ENCODE measurements at places on chromosomes 16 and 17.

DNA sequence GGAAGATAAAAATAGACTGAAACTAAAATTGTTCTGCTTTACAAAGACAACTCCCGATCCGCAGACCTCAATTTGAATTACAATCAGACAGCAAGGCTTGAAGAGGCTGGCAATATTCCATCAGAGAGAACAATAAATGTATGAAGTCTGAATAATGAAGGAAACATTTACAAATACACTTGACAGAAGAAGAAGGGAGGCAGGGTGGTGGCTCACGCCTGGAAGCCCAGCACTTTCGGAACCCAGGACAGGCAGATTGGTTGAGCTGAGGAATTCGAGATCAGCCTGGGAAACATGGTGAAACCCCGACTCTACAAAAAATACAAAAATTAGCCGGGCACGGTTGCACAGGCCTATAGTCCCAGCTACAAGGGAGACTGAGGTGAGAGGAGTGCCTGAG, 14.6 kb downstream of the ODF4 start:
- no peak for DNase-seq

GRCh38 chr16:77062878-77063675, 127.9 kb upstream of the MON1B start:
- DNase-seq, result no peak

DNA sequence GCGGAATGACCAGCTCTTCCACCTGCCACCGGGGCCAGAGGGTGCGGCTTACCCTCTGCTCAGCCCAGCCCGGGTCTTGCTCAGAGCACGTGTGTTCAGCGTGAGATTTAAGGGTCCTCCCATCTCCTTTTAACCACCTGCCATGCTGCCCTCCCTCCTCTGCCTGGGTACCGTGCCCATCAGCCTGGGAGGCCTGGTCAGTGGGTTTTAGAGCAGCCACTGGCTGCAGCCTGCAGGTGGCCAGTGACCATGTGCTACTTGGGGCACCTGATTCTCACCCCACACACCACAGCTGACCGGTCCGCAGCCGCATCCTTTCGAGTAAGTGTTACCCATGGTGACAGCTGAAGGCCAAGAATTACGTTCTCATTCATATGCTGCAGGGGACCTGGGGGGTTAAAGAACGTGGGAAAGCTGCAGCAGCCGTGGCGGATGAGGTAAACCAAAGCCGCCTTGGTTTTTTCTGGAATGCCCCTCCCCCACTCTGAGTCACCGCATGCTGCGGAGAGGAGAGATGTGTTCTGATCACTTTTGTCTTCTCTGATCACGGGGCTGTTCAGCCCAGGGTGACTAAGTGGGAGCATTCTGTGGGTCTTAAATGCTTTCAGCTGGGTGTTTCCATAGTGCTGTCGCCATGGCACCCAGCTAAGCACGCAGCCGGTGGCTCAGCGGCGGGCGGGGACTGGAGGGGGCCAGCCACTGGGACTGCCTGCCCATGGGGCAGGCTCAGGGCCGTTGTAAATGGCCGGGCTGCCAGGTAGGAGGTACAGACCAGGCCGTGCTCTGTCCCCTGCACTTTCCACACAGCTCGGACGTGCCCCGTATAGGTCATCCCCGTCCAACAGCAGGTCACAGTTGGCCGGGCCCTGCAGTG, 59.8 kb downstream of the BAIAP2 start:
- DNase-seq, result peak; percentile 98

- peak; percentile 68 for DNase-seq
Observed at GRCh38 chr16:20904507-20905081, 4.0 kb downstream of the LYRM1 start.

- DNase-seq, result no peak
Observed at GRCh38 chr17:82440469-82440981, 10.0 kb downstream of the CYBC1 start.

DNA sequence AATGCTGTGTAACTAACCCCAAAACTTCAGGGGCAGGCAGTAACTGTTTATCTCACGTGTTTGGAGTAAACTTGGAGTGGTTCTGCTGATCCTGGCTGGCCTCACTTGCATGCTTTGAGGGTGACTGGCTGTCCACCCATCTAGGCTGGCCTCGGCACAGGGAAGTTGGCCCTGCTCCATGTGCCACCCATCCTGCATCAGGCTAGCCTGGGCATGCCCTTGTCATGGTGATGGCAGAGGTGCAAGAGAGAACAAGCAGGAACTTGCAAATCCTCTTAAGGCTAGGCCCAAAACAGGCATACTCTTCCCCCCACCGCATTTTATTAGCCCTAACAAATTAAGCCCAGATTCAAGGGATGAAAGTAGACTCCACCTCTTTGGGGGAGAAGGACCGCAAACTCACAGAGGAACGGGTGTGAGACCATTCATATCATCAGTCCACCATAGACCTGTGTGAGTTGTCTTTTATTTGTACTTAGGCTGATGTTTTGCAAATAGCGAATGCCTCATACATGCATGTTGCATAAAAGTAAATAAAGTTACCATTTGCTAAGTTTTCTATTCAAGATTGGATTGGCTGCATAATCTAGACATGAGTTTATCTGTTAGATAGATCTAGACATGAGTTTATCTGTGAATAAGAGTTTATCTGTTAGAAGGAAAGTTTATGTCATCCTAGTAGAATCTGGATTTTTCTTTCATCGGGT, 221.0 kb downstream of the CCDC182 start:
- DNase-seq, result peak; percentile 38

DNA sequence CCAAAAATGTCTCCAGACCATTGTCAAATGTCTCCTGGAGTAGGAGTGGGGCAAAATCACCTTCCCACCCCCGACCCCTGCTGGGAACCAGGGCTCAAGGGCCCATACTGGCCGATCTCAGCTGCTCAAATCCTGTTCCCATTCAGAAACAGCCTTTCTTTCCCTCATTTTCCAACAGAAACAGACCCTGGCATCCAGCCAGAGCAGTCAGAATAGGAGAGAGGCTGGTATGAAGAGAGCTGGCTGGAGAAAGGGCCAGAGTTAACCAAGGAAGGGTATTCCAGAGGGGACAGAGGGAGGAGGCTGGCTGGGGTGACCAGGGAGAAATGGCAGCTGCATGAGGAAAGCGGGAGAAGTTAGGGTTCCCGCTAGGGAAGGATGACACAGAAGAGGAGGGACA, 199.1 kb downstream of the XYLT1 start:
- no peak for DNase-seq

- no peak for DNase-seq
Observed at GRCh38 chr17:36922175-36922574, 15.1 kb upstream of the LHX1 start.

DNA sequence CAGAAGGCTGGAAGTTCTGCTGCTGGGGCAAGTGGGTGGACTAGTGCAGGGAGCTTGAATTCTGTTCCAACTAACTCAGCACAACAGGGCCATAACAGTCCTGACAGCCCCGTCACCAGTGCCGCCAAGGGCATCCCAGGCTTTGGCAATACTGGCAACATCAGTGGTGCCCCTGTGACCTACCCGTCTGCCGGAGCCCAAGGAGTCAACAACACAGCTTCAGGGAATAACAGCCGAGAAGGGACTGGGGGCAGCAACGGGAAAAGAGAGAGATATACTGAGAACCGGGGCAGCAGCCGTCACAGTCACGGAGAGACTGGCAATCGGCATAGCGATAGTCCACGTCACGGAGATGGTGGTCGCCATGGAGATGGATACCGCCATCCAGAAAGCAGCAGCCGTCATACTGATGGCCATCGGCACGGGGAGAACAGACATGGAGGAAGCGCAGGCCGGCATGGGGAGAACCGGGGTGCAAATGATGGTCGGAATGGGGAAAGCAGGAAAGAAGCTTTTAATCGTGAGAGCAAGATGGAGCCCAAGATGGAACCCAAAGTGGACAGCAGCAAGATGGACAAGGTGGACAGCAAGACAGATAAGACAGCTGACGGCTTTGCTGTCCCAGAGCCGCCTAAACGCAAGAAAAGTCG, 9.4 kb upstream of the PSMC5 start:
- no peak for DNase-seq

GRCh38 chr16:57867000-57867561, 64.8 kb upstream of the KIFC3 start:
- no peak for DNase-seq

- no peak for DNase-seq
Observed at GRCh38 chr17:8117367-8117979, 841 bp downstream of the ALOXE3 start.

GRCh38 chr17:16352667-16353316, 477 bp downstream of the CENPV start:
- DNase-seq, result no peak

- peak; percentile 72 for DNase-seq
Observed at GRCh38 chr16:67966549-67967182, 1.8 kb downstream of the SLC12A4 start.

DNA sequence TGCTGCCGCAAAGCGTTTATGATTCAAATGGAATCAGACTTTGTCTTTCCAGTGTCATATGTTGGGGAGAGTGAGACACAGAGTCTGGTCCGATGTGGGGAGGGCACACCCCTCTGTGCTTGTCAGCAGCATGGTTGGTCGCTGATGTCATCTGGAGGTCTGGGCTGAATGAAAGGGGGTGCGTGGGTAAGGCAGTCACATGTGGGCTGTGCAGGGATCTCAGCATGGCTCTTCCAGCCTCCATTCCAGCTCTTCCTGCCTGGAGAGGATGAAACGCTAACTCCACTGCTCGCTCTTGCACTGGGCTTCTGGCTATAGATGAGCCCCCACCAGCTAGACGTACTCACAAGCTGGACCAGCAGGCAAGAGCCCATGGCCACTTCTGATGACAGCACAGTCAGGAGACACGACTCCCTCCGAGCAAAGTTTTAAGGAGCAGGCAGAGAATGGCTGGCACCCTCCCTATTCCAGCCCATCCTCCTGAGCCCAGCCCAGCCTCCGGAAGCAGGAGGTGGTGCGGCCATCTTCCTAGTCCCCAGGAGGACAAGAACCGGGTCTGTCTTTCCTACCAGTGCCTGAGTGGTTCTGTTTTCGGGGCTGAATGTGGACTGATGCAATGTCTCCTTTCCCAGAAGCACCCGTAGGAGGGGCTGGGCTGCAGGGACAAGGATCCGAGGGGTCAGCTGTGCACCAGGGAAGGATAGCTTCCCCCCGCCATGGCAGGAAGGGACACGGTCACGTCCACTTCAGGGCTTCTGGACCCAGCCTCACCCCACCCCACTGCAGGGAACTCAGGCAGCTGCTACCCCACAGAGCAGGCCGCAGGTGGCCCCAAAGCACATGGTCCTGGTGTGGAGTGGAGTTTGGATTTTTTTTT, 41.5 kb upstream of the CBFA2T3 start:
- DNase-seq, result no peak

GRCh38 chr16:74438492-74438979, 17.3 kb upstream of the CLEC18B start:
- no peak for DNase-seq

- DNase-seq, result no peak
Observed at GRCh38 chr17:61584866-61585265, 6.2 kb downstream of the NACA2 start.

DNA sequence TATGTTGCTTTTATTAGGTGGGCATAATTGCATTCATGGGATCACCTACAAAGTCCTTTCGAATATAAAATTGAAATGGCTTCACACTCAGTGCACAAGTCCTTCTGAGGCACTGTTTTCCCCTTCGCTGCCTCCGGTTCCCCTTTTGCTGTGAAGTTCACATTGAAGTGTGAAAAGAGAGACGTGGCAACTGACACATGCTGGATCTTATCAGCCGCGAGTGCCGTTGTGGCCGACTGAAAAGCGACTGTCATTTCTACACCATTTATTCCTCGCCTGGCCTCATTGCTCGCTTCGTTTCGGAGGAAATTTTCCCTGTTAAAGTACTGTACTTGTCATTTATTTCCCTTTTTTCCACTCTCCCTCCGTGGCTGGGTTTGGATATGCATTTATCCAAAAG, 423.5 kb downstream of the MAF start:
- DNase-seq, result no peak

DNA sequence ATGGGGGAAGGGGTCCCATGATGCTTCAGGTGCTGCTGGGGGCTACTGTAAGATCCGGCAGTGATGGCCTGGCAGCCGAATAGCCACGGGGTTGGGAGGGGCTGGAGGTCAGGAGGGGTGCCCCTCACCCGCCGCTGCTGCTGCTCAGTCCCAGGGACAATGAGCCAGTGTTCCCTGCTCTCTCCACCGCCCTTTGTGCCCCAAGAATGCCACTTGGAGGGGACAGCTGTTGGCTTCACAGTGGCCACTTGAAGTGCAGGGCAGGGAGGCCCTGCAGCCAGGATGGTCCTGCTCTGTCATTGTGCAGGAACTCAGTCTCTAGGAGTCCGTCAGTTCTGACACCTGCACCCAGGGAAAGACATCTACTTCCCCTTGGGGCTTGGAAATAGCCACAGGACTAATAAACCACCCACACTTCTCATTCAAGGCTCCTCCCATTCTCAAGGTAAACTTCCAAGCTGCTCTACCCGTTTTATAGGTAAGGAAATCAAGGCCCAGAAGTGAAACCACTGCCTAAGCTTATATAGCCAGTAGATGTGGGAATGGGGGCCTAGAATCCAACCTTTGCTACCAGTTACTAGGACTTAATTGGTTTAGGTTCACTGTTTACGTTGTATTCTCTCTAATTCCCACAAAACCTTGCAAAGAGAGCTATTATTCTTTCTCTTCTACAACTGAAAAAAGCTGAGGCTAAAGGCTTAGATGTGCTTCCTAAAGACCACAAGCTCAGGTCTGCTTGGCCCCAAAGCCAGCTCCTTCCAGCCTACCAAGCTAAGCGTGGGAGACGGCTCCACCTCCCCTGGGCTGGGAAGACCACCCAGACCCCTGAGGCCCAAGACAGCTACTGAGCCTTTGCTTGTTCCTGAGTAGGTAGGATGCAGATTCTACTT, 6.2 kb upstream of the CPSF4L start:
- DNase-seq, result no peak

DNA sequence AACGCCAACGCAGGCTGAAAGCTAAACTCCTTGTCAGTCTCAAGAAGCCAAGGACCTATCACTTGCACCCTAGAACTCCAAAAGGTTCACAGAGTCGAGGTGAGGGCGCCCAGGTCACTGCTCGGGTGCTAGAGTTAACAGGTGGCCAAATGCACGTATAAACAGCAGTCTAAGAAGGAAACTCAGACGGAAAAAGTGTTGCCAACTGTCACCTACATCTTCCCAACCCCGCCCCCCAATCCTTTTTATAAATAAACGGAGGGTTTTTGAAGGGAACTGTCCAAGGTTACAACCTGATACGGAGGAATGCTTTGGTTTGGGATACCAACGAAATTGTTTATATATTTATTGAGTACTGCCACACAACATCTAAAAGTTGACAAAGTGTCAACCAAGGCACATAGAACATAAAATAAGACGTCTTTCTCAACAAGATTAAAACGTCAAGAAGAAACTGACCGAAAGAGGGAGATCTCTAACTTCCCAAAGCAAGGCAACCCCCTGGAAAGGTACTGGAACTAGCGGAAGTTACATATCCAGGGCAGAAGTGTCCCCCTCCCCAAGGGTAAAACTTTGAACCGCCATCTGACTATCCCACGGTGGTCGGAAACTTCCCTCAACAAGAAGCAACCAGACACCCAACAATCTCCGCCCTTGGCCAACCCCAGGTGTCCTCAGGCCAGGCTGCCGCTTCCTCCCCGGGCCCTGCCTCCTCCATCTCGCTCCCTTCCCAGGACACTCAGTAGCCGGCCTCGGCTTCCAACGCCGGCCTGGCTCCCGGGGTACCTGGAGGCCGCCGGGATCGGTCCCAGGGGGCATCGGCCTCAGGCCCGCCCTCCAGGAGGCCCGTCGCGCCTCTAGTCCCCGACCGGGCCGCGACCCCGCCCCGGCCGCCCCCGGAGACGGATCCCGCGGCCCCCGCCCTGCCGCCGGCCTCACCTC, 982 bp downstream of the SPAG9 start:
- peak; percentile 46 for DNase-seq

Measured in fibroblast of gingiva (primary cell).